GM03348 (cell line): ENCODE measurements at places on chromosomes 7 and 10.

DNA sequence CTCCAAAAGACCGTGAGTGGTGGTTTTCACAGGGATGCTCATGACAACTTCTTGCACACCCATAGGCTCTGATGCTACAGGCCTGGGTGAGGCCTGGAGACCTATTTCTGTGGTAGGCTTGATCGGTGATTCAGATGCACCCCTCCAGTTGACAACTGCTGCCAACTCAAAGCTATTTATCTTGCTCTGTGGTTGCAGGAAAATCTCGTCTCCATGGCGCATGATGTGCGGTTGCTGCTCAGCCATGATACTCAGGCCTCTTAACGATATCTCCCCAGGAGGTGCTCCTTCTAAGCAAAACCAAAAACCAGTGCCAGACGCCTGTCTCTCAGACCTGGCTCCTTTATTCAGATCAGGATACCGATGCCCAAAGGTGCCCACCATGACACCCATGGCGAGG is 31.4 kb downstream of the C10orf90 start:
- DNase-seq, result no peak

GRCh38 chr10:28545967-28546644 is 13.2 kb downstream of the WAC start:
- DNase-seq, result no peak

DNA sequence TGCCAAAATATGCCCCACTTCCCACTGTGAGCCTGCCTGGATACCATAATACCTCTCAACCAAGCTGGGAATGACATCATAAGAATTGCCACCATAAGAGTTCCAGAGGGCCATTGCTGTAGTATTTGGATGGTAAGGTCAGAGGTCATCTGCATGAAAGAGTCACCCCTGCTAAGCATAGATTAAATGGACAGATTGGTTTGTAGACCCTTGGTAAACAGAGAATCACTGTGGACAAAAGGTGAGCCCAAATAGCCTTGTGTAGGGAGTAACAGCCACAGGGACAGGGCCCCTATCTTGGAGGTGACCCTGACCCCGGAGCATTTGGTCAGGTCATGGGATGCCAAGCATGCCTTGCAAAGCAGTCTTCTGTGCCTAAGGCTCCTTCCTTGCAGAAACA is 129.7 kb downstream of the GPAM start:
- no peak for DNase-seq

- DNase-seq, result no peak
Observed at GRCh38 chr7:128279124-128279713, 38.1 kb downstream of the LEP start.

GRCh38 chr7:109844362-109844761 is 1246.6 kb upstream of the LRRN3 start:
- no peak for DNase-seq

DNA sequence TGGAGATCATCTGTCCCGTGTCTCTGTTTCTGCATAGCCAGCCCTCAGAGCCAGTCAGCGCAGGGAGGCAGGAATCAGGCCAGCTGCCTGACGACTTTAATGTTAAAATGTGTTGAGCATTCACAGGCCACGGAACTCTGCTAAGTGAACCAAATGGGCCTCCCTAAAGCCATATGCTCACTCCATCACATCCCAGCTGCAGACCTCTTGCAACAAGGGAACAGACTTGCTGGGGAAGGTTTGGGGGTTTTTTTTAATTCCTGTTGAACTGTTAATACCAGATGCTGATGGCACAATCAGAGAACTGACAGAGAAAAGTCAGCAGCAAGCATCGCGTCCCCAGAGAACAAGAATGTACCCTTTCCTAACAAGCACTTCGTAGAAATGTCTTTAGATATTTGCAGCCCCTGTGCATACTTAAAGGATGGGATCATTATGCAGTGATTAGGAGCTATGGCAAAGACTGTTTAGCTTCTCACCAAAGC is 900.4 kb upstream of the AUTS2 start:
- DNase-seq, result no peak

DNA sequence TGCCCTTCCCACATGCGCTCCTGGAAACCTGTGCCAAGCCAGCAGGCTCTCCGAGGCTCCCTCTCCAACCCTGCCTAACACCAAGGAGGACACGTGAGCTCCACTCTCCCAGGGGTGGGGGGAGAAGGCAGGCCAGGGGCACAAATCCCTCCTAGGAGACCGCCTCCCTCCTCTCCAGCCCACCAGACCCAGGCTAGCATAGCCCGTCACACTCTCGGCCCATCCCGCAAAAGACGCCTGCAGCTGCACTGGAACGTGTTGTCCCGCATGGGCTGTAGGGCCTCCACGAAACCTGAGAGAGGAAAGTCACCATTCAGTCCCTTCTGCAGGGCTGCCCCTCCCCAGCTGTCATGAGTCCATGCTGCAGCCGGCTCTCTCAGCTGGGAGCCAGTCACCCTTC is 126.3 kb downstream of the MAD1L1 start:
- DNase-seq, result no peak

- DNase-seq, result no peak
Observed at GRCh38 chr7:22633286-22633953, 93.6 kb upstream of the IL6 start.

DNA sequence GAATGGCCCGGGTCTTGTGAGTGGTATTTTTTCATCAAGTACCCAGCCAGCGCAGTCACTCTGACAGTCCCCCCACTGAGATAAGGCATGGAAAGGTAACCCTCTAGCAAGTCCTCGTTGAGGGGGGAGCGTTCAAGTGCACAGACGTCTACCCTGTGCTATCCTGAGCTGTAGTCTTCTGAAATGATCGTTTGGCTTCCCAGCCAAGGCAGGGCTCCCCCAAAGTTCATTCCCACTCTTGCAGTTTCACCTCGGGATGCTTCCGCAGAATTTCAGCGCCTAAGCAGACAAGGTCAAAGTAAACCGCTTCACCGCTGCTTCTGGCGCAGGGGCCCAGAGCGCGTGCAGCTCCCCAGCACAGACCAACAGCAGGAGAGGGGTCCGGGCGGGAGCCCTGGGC is 1.8 kb downstream of the INSYN2A start:
- DNase-seq, result no peak

GRCh38 chr7:107312418-107312817 is 143.6 kb downstream of the HBP1 start:
- DNase-seq, result no peak

GRCh38 chr10:115049960-115050359 is 43.2 kb upstream of the ATRNL1 start:
- DNase-seq, result peak; percentile 14

DNA sequence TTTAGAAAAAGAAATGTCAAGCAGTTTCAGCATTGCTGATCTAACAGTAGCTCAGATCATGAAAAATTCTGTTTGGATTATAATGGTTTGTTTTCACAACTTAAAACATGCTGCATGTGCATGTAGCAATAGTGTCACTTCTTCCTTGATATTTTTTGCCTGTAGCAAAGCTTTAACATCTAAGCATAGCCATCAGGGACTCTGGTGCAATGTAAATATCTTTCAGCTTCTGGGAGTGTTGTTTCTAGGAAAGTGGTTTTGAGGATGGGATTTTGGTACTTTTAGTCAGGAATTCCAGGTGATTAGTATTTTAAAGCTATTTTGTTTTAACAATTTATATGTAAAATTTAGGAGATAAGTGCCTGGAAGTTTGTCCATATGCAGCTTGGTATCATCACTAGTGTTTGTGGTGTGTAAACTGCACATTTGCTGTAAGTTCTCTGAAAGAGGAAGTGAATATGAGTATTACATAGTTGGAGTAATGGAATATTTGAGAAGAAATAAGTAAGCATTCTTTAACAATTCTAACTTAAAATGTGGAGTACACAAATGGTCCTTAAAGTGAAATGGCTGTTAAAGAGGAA is 1.9 kb downstream of the RSBN1L start:
- DNase-seq, result no peak

DNA sequence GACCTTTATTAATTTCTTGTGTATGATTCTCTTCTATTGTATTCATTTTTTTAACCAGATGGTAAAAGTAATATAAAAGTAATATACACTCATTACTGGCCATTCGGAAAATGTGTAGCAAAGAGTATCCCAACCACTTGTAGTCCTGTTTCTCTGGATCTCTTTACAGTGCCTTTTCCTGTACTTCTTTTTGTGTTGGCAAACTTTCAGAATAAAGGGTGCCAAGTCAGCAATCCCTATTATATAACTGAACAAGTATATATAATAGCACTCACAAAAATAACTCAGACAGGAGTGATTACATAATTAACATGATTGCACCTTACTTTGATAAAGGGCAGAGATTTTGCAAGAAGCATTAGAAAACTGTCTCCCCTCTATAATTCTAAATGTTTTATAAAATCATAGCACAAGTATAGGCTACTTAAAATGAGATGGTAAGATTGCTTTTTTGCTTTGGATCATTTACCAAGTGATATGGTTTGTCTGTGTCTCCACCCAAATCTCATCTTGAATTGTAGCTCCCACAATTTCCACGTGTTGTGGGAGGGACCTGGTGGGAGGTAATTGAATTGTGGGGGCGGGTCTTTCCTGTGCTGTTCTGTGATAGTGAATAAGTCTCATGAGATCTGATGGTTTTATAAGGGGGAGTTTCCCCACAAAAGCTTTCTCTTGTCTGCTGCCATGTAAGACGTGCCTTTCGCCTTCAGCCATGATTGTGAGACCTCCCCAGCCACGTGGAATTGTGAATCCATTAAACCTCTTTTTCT is 41.5 kb upstream of the EPC1 start:
- no peak for DNase-seq

GRCh38 chr7:132244903-132245480 is 331.3 kb downstream of the PLXNA4 start:
- no peak for DNase-seq

- peak; percentile 8 for DNase-seq
Observed at GRCh38 chr10:15817409-15818046, 42.8 kb downstream of the MINDY3 start.

GRCh38 chr10:78630944-78631838 is 437.6 kb upstream of the ZMIZ1 start:
- DNase-seq, result no peak

- peak; percentile 77 for DNase-seq
Observed at GRCh38 chr7:139526578-139527544, 3.4 kb downstream of the CLEC2L start.

DNA sequence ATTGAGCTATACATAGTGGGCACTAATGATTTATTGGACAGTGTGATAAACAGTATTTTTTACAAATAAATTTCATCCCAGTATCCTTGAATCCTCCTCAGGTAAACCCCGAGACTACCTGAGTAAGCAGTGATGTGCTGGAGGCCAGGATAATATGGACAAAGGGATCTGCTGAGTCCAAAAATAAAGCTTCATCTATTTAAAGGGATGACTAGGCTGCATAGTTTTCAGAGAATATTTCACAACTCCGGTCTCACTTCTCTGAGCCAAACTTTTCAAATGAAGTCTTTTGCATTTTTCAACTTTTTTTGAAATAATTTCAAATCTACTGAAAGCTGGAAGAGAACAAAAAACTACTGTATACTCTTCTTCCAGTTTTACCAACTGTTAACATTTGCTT is 2.5 kb downstream of the ACTR3B start:
- peak; percentile 65 for DNase-seq

DNA sequence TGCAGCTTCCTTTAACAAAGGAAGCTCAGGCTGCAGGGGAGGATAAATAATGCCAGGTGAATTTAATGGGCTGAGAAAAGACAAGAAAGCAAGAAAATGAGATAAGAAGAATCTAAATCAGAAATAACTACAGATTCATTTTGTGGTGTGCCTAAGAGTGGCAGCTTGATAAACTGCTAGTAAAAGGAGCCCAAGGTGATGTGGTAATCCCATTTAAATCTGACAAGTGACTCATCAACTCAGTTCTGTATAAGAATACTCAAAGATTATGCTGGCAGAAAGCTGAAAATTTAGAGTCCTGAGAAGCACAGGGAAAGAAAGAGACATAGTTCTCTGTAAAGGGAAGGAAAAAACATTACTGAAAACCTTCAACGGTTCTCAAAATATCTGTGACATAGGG is 109.4 kb upstream of the PDE1C start:
- no peak for DNase-seq

- no peak for DNase-seq
Observed at GRCh38 chr10:85661123-85661522, 705.5 kb downstream of the GRID1 start.

DNA sequence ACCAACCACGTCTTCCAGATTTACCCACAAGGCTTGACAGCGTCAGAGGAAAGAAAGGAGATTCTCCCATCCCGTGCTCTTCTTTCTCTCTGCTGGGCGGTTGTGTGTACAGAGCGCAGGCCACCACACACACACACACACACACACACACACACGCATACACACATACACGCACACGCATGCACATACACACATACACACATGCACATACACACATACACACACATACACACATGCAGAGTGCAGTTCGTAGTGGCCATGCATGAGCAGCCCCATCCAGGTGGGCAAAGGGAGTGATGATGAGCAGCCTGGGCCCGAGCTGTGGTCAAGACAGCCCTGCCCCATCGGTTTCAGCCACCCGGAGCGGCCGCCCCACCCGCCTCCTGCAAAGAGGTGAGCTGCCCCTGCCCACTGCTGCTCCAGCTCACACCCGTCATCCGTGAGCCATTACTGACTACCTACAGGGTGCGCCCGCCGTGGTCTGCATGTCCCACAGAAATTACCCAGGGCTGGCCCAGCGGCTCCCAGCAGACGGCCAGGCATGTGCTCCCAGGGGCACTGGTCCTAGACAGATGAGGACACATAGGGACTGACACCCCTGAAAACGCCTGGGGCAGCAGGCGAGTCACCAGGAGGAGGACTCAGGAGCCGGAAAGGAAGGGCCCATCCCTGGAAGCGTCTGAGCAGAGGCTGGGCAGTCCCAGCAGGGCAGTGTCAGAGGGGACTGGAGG is 69.6 kb downstream of the ASB13 start:
- DNase-seq, result no peak

- no peak for DNase-seq
Observed at GRCh38 chr7:90858546-90858945, 262.4 kb downstream of the CDK14 start.

GRCh38 chr10:1611936-1612550 is 125.3 kb downstream of the ADARB2 start:
- no peak for DNase-seq

GRCh38 chr7:129238546-129238945 is 13.7 kb downstream of the AHCYL2 start:
- no peak for DNase-seq

DNA sequence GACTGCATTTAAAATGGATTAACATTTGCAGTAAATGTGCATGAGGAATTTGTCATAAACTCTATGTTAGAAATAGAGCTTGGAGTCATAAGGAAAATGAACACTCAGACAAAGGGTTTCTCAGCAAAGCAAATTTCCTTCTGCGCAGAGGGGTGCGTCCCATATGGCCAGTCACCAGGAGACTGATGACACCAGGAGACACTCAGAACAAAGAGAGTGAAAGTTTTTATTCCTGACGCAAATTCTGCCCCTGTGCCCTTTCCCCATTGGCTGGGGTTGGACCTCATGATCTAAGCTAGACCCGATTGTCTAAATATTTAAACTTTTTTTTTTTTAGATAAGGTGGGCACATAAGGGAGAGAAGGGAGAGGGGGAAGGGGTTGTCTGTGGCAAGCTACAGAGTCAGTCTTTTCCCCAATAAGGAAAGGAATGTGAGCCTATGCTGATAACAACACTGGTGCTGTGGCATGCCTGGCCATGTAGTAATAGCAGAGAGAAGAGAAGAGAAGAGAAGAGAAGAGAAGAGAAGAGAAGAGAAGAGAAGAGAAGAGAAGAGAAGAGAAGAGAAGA is 202.0 kb downstream of the POM121L12 start:
- DNase-seq, result no peak

- DNase-seq, result no peak
Observed at GRCh38 chr7:729140-730000, 2.3 kb upstream of the PRKAR1B start.
